Psoas muscle (tissue), 8 donors: ENCODE measurements at places on chromosomes 13 and 19.

GRCh38 chr19:1315470-1316166 is 29.9 kb downstream of the EFNA2 start:
- peak; percentile 73 for DNase-seq

- no peak for DNase-seq
These were observed 13.6 kb downstream of the CFD start for GRCh38 chr19:873084-873483.

DNA sequence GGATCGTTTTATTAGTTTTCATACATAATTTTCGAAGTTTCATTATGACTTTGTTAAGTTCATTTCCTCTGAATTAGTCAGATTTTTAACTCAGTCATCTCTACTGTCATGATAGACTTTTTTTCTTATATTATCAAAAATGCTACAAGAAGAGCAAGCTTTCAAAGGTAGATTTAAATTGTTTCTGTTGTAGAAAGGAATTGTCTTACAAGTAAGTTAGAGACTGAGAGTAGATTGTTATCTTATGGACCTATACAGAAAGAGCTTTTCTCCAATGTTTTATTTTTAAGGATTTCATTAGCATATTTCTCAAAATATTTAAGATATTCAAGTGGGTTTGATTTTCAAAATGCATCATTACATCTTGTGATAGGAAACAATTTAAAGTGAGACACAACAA is 2.7 kb downstream of the MAB21L1 start:
- no peak for DNase-seq

- DNase-seq, result no peak
These were observed 1.2 kb downstream of the PTPRS start for GRCh38 chr19:5339198-5339949.

DNA sequence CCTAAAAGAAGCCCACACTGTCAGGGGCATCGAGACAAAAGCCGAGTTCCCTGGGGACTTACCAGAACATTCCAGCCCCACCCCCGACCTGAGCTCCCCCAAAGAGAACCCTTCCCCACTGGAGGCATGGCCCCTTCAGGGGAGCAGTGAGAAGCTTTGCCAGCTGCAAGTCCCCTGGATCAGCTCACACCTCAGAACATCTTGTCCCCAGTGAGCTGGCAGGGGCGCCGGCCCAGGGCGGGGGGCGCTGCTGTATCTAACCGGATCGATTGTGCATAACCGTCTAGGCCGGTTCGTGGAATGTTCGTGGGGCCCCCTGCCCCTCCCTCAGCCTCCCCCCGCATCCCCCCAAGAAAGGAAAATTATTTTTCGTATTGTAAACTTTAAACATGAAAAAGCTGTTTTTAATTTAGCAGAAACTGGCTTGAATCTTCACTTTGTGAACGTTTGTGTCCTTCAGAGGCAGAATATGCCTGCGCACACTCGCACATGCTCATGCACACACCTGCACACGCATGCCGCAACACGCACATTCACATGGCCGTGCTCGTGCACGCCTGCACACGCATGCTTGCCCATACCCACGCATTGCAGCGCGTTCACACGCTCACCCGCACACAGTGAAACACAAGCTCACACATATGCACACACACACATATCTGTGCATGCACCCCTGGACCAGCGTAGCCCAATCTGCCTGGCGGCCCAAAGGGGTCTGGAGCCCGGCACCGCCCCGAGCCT is 12.0 kb upstream of the CRTC1 start:
- DNase-seq, result no peak

DNA sequence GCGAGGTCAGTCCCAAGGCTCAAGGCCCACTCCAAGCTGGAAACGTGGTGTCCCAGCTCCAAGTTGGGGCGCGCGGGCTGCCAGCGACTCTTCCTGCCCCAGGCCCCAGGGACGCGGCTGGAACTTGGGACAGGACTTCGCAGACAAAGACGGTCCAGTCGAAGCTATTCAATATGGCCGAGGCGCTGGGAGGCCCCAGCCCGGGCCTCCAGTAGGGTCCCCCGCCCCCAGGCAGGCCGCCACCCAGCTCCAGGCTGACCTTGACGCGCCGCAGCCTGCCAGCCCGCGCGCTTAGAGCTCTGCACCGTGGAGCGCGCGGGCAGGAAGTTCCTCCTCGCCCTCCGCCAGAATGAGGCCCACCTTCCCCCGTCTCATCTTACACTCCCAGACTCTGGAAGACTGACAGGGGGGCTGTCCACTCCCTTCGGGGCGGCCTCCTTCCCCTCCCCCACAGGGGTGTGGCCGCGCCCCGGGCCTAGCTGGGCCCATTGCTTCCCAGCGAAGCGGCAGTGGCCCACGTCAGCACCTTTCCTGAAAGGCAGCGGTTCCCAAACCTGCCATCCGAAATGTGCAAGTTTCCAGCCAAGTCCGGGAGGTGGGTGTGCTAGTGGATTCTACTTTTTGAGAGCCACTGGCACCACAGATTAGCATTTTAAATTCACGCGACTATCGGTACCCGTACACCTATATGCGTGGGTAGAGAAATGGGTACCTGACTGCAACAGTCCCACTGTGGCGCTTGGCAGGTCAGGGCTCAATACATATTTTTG is at the start of gene CCDC8:
Gene CCDC8 (minus strand): TSS at position 303 of the 770 bp plus-strand sequence. CDS start 754 bp downstream, outside the sequence.
- DNase-seq, result peak; percentile 75

DNA sequence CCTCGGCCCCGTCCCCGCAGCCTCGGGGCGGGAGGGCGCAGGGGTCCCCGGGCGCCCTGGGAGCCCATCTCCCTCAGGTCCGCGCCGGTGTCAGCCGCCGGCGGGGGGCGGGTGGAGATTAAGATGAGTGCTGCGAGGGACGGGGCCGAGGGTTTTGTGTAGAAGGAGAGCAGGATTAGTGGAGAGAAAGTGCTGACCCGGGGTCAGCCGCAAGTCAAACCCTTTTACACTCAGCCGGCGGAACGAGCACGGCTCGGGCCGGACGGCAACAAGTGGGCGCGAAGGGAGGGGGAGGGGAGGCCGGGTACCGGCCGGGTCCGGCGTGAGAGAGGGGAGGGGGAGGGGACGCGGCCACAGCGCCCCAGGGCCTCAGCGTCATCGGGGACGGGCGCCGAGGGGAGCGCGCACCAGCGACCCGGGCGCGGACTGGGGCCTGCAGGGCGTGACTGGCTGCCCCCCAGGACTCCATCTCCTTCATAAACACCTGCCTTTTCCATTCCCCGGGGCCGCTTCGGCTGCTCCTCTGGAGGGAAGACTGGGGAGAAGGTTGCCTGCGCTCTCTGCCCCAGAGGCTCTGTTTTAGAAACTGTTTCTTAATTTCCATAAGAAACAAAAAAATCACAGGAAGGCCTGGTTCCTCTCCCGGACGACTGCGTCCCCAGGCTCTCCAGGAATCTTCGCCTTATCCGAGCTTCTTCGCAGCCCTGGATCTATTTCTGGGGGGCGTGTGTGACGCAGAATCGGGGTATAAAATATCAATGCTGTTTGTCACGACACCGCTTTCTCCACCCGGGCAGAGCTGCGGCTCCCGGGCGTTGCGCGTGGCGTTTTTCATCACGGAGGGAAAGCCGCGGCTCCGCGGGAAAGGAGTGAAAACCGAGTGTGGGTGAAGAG is 6.5 kb downstream of the SOX1 start:
- DNase-seq, result no peak

GRCh38 chr13:33372251-33372919 is 86.8 kb upstream of the STARD13 start:
- DNase-seq, result no peak

DNA sequence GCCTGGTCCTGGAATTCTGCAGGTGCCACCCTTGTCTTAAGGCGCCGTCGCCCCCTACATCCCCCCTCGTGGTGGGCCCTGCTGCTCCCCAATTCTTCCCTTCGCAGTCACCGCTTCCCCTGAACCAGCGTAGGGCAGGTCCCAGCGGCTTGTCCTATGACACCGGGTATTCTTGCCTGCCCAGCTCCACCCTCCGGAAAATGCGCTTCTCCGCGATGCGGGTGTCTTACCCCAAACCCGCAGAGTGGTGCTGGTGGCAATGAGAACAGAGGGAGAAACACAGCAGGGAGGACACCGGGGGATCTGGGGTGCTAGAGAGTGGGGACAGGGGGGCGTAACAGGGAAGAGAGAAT is 9.0 kb downstream of the ZNF808 start:
- DNase-seq, result no peak

DNA sequence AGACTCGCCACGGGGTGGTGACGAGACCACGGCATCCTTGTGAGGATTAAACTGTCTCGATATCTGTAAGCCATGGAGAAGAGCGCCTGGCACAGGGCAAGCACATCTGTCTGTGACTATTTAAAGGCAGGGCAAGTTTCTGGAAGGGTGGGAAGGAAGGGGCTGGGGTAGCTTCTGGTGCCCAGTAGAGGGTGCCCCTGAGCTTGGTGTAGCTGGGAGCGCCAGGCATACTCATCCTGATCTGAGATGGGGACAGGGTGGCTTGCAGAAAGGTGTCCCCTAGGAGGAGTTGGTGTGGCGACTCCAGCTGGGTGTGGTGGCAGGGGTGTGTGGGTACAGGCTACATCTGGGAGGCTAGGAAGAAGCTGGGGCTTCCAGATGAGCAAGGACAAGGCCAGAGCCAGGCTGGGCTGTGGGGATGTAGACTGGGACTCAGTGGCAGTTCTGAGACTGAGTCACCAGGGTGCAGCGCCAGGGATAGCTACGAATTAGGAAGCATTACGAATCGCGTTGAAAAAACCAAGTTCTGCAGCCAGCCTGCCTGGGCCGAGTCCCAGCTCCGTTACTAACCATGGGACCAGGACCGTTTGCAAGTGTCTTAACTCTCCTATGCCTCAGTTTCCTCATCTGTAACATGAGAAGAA is 23.1 kb upstream of the ASPDH start:
- DNase-seq, result no peak

DNA sequence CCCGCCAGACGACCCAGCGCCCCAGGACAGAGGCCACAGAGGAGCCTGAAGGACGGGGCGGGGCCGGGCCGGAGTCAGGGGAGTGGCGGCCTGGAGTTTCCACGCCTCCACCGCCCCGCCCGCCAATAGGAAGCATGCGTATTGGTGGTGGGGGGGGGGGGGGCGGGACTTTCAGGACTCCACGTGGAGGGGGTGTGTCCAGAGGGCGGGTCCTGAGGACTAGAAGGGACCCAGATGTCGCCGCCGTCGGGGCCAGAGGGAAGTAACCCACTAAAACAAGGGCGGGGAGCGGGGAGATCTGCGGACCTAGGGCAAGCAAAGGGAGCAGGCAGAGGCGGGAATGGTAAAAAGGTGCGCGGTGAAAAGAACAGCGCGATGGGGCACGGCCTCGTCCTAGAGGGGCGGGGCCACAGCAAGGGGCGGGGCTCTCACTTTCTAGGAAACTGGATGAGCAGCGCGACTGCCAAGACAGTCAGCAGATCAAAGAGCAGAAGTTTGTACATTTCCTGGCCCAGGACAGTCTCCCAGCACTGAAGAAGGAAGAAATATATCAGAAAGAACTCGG is 2.8 kb upstream of the LENG1 start:
- peak; percentile 86 for DNase-seq

GRCh38 chr13:51818781-51819511 is 15.0 kb upstream of the DHRS12 start:
- DNase-seq, result peak; percentile 79

DNA sequence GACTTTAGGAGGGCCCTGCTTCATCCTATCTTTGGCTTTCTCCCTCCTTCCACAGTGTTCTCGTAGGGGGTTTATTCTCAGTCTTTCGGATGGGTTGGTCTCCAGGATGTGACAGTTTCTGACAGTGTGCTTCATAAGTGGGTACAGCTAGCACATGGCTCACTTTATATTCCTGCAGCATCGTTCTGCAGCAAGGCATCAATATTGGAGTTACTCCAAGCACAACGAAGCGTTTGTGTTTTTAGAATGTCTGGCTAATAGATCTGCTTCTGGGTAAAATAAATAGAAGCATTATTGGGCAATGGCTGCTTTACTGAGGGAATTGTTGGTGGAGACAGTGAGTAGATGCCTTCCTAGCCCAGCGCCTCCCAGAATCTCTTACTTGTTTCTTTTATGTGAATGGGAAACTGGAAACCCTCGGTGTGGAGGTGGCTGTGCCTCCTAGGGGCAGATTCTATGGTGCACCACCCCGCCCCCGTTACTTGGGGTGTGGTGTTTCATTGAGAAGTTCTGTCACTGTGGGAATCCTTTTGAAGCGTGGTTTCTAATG is 2.0 kb downstream of the FARP1 start:
- DNase-seq, result no peak

GRCh38 chr19:38862321-38863059 is 12.7 kb upstream of the HNRNPL start:
- peak; percentile 77 for DNase-seq
